Urothelium cell line (cell line): ENCODE measurements at places on chromosomes 4 and X.
A peak's percentile ranks its signal among the peaks of the same experiment; 100 is the strongest.

- DNase-seq, result no peak
Observed at GRCh38 chr4:83662204-83662603, 126.3 kb downstream of the GPAT3 start.

GRCh38 chr4:36128689-36129088 lies 115.6 kb downstream of the ARAP2 start:
- DNase-seq, result no peak

- DNase-seq, result no peak
Observed at GRCh38 chr4:17323554-17324385, 188.1 kb downstream of the QDPR start.

DNA sequence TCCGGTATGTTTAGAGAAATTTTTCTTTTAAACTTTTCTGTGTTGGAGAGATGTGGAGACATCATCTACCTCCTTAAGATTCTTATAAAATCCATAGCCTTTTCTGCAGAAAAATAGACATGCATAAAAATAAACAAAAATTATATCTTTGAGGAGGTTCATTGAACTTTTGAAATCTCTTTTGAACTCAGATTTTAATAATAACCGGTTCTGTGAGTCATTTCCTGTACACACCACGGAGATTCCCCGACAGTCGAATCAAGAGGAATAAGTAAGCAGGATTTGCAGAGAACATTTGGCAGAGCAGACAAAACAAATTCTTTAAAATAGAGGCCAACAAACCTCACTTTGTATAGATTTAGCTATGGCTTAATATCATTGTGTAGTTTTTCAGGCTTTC lies 918.7 kb upstream of the POU3F4 start:
- peak; percentile 16 for DNase-seq

DNA sequence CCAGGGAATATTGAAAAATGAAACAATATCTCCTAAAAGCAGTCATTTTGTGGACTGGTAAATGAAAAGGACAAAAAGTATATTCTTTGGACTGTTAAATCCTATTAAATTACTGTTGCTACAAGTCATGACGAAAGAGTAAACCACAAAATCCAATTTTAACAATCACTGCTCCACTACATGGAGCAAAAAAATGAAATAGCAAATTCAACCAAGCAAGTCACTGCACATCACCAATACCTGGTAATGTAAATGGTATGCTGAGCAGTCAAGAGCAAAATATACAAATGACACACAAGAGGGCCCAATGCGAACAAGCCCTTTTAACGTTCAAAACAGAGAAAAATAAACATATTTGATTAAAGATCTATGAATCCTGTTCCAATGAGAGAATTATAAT lies 126.2 kb downstream of the KLHL13 start:
- DNase-seq, result no peak

DNA sequence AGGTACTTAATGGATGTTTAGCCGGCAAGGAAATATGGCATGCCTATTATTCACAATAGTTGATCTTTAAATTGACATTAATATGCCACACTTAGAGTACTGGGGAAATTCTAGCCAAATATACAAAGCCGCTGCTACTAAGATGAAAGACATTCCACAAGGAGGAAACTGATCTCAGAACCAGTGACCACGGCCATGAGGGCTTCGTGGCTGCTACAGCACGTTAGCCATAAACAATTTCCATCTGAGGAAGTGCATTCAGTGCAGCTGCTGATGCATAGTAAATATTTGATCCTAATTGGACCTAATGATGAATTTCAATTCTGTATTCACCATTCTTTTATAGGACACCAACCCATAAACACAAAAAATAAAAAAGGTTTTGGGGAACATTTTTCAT lies 59.1 kb downstream of the SORBS2 start:
- no peak for DNase-seq

DNA sequence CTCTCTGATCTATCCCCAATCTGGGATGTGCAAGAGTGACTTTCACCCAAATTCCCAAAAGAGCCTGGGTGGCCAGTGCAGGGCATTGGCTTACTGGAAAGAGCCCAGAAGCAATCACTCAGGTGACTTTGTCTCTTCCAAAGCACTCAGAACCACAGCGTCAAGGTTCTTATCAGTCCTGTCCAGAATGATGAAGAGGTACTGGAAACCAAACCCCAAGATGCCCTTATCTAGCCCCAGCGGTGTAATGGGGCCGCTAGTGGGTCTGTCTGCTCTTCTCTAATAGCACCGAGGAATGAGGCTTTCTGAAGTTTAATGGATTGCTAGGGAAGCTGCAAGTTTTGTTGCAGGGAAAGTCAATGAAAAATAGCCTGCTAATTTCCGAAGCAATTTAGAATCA lies 21.6 kb downstream of the CLNK start:
- no peak for DNase-seq

DNA sequence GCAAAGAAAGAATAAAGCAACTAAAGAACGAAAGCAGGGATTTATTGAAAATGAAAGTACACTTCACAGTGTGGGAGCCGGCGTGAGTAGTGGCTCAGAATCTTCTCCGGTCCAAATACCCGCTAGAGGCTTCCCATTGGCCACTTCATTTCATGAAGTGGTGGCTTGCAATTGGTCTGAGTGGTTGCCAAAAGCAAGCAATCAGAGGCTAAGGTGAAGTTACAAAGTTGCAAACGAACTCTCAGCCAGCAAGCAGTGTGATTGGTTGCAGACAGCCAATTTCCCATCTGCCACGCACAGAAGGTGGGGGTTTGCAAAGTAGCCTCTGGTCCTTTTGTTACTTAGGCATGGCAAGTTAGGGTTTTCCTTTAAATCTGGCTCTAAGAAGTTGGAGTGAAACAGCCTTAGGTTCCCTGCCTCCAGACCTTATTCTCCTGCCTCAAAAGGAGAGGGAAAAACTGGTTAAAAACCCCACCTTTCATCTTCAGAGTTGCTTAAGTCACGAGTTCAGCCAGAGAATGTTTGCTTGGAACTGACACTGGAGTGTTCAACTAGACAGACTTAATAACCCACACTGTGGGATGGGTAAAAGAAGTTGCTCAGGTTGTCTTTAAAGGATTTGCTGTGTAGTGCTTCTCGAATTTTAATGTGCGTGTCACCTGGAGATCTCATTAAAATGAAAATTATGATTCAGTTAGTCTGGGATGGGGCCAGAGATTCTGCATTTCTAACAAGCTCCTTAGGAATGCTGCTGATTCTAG lies 6.9 kb upstream of the CLOCK start:
- peak; percentile 38 for DNase-seq

DNA sequence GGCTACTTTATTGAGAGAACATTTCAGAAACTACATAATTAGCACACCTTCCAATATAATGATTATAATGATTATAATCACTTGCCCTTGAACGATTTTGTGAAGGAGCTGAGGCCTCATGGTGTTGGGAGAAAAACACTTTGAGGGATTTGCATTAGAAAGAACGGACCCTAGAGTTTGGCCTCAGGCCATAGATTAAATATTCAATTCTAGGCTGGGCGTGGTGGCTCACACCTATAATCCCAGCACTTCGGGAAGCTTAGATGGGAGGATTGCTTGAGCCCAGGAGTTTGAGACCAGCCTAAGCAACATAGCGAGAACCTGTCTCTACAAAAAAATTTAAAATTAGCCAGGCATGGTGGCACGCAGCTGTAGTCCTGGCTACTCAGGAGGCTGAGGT lies 12.9 kb upstream of the PRKG2 start:
- no peak for DNase-seq

GRCh38 chr4:89308161-89308500 lies 531 bp upstream of the GPRIN3 start:
- no peak for DNase-seq

DNA sequence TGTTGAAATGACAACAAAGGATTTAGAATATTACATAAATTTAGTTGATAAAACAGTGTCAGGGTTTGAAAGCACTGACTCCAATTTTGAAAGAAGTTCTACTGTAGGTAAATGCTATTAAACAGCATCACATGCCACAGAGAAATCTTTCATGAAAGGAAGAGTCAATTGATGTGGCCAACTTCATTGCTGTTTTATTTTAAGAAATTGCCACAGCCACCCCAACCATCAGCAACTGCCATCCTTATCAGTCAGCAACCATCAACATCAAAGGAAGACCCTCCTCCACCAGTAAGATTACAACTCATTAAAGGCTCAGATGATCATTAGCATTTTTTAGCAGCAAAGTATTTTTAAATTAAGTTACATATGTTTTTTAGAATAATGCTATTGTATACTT lies 54.6 kb upstream of the RAB9B start:
- no peak for DNase-seq

- DNase-seq, result no peak
Observed at GRCh38 chr4:139801895-139802294, 136.3 kb downstream of the MGST2 start.

DNA sequence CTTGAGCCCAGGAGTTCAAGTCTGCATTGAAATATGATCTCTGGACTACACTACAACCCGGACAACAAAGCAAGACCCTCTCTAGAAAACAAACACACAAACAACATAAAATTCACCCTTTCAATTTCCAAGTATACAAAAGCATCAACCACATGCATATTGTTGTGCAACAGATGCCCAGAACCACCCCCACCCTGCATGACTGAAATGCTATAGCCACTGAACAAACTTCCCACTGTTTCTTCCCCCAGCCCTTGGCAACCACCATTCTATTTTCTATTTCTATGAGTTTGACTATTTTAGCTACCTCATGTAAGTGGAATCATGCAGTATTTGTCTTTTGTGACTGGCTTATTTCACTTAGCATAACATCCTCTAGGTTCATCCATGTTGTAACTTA lies 14.2 kb upstream of the C4orf51 start:
- DNase-seq, result no peak

DNA sequence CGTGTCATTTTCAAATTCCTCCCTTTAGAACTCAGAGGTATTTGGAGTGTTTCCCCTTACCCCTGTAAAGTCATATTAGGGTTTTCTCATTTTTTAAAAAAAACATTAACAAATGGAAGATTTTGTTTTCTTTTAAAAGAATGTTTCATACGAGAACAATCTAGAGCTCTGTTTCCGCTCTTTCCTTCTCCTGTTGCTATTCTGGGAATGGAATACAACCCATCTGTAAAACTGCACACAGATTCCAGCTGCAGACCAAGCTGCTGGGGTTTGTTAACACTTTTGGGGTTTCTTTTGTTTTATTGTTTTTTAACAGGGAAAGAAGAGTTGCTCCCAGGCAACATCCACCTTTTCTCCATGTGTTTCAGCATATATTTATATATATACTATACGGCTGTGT lies 61.3 kb downstream of the HCCS start:
- DNase-seq, result no peak

- DNase-seq, result no peak
Observed at GRCh38 chrX:39814391-39814790, 283.4 kb downstream of the BCOR start.

- peak; percentile 38 for DNase-seq
Observed at GRCh38 chr4:6225469-6225868, 25.1 kb upstream of the JAKMIP1 start.

DNA sequence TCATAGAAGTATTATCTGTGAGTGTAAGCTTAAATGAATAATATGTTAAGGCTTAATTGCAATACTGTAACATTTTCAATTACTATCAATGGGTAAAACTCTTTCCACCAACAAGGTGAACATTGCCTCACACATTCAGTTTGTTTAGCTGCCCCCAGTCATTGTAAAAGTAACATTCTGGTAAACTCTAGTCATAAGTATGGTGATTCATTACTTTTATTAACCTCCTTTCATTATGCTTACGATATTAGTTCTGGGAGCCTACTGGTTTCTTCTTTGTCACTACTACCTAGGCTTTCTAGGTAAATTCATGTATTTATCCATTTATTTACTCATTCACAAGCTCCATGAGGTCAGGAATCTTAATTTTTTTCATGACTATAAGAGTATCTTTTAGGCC lies 412.8 kb upstream of the SLIT2 start:
- DNase-seq, result no peak

DNA sequence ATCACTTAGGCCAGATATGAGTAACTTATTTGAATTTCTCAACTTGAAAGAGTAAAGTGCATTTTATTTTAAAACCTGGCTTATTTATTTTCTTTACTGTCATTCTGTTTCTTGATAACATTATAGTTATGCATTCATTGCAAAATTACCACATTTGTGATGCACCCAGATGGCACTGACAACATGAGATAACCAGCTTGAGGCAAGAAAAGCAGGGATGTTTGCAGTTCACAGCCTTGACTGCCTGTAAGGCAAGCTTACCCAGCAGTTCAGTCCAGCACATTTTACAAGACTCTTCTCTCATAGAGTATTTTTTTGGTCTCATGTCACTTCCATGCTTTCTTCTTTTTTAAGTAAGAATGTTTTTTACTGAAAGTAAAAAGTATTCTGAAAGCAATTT lies 25.3 kb upstream of the EPGN start:
- DNase-seq, result no peak

DNA sequence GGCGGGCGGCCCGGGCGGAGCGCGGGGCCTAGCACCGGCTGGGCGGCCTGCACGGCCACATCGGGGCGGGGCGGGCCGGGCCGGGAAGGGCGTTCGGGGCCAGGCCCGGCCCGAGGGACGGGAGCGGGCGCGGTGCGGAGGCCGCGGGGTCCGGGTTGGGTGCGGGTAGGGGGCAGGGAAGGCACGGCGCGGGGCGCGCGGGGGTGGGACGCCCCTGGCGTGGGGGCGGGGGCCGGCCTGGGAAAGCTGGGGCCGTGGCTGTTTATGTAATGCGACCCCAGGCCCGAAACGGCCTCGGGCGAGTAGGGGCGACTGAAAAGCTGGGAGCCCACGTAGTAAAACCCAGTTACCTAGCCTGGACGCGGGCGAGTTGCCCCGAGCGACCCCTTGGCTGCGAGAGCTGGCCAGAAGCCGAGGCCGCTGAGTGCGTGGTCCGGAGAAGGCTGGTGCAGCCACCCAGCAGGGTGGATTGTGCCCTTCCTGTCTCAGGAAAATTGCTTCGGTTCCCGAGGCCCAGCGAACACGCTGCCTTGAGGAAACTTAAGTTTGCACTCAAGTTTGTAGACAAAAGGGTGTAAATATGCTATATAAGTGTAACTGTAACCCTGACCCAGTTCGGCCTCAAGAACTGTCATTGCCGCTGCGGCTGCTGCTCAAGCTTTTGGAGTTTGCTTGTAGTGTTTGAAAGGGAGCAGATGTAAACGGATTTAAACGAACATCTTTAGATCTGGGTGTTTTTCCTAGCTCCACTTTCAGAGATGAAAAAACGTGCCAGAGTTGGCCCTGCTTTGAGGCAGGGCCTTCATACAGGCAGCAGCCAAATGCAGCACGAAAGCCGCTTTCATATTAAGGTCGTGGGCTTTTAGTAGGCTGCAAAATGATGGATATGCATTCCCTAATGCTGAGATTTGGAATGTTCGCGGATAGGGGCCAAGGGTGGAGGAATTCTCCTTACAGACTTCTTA lies 674 bp downstream of the SEC24B start:
- no peak for DNase-seq

DNA sequence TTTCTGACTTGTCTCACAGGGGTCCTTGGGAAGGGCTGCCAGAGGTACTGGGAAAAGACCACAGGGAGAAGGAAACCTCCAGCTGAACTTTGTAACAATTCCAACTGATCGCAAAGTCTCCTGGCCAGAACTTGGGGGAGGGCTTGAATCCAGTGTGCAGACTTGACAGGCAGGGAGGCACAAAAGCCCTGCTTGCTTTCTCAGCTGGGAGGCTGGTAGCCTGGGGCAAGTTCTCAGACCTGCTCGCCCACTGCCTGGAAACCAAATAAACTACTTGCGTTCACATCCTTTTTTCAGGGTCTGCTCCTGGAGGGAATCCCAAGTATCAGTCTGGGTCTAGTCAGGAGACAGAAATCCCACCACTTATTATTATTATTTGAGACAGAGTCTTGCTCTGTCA lies 48.0 kb upstream of the CASK start:
- no peak for DNase-seq

GRCh38 chr4:72886602-72887001 lies 182.9 kb downstream of the COX18 start:
- DNase-seq, result no peak
